Adrenal gland (tissue), 19 donors: ENCODE measurements at places on chromosomes 6 and 20. TPM values are rescaled to one million over a fixed set of nuclear protein-coding genes. Genes with fewer than 3 reads are reported as not detected.

Gene HCRTR2
- not detected for total RNA-seq

Gene SLC12A5
- 12.9 TPM for total RNA-seq

GRCh38 chr20:61451953-61452352 is 199.9 kb downstream of the CDH4 start:
- H3K27ac ChIP-seq = no peak overlapping the region
- peaks cover 7% of the 10 kb centered on the region for H3K27me3 ChIP-seq
- no peak for DNase-seq

DNA sequence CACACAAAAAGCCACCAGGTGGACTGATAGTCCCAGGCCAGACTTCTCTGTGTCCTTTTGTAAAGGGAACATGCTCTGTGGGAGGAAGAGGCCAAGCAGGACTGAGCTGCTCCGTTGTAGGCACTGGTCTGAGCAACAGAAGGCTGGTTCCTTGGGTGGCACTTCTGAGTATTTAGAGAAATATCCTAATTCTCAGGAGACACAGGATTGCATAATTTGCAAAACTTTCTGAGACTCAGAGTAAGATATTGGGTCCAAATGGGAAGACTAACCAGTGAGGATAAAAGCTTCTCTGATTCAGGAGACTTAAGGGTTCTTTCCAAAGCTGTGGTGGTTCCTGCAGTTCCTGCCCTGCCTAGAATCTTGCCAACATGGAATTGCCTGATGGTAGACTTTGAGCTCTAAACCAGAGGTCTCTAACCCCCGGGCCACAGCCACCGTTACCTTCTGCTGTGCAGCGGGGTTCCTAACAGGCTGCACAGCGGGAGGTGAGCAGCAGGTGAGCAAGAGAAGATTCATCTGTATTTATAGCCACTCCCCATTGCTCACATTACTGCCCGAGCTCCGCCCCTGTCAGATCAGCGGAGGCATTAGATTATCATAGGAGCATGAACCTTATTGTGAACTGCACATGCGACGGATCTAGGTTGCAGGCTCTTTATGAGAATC is 107.0 kb downstream of the OLIG3 start:
- H3K36me3 ChIP-seq = no peaks in the 10 kb centered on the region
- no peak overlapping the region for H3K27ac ChIP-seq
- H3K4me3 ChIP-seq = no peak overlapping the region
- H3K27me3 ChIP-seq = no peaks in the 10 kb centered on the region
- DNase-seq = no peak

Gene PRRT1
- 1.4 TPM for total RNA-seq

Gene ZC2HC1B
- total RNA-seq = 1.0 TPM

- no peaks in the 10 kb centered on the region for H3K27me3 ChIP-seq
- DNase-seq = no peak
- H3K4me1 ChIP-seq = no peaks in the 10 kb centered on the region
- no peak overlapping the region for H3K4me3 ChIP-seq
- H3K27ac ChIP-seq = no peak overlapping the region
- H3K36me3 ChIP-seq = no peaks in the 10 kb centered on the region
Measured at GRCh38 chr20:10536531-10536930, 101.4 kb downstream of the SLX4IP start.

GRCh38 chr20:8216375-8217200 is 84.5 kb downstream of the PLCB1 start:
- no peaks in the 10 kb centered on the region for H3K27me3 ChIP-seq
- H3K27ac ChIP-seq = no peak overlapping the region
- no peak overlapping the region for H3K4me3 ChIP-seq
- H3K36me3 ChIP-seq = no peaks in the 10 kb centered on the region
- no peak for DNase-seq
- peaks cover 29% of the 10 kb centered on the region for H3K4me1 ChIP-seq

Gene PSORS1C1
- total RNA-seq = 0.52 TPM

- H3K27ac ChIP-seq = no peak overlapping the region
- no peaks in the 10 kb centered on the region for H3K27me3 ChIP-seq
- H3K4me3 ChIP-seq = no peak overlapping the region
- H3K36me3 ChIP-seq = no peaks in the 10 kb centered on the region
- no peak for DNase-seq
Measured at GRCh38 chr6:135801755-135802465, 49.6 kb upstream of the PDE7B start.

Gene BNIP5
- not detected for total RNA-seq

Gene OOEP
- not detected for total RNA-seq

DNA sequence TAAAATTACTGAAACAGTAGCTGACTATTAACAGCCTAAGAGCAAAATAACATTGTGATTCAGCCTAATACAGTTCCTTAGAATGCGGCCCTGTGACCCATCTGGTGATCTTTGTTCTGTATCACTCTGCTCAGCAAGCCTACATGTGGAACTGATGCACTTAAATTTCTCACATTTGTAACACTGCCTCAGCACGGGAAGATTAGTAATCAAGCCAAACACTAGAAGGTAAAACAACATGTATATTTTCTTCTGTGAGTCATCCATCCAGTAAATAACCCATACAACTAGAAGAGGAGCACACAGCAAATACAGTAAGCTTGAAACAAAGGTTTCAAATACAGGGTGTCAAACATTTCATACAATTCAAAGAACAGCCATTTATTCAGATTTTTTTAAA is 189.7 kb upstream of the NOX3 start:
- H3K27ac ChIP-seq = no peak overlapping the region
- no peak overlapping the region for H3K4me3 ChIP-seq
- DNase-seq = no peak
- H3K27me3 ChIP-seq = no peaks in the 10 kb centered on the region
- no peaks in the 10 kb centered on the region for H3K36me3 ChIP-seq
- H3K4me1 ChIP-seq = no peaks in the 10 kb centered on the region

DNA sequence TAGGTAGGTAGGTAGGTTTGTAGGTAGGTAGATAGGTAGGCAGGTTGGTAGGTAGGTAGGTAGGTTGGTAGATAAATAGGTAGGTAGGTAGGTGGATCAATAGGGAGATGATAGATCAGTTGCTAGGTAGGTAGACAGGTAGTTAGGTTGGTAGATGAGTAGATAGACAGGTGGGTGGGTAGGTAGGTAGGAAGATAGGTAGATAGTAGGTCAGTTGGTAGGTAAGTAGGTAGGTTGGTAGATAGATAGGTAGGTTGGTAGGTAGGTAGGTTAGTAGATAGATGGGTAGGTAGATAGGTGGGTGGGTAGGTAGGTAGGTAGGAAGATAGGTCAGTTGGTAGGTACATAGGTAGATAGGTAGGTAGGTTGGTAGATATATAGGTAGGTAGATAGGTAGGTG is 72.0 kb upstream of the PDE10A start:
- DNase-seq = no peak
- H3K4me3 ChIP-seq = no peak overlapping the region
- H3K4me1 ChIP-seq = no peaks in the 10 kb centered on the region
- H3K36me3 ChIP-seq = no peaks in the 10 kb centered on the region

DNA sequence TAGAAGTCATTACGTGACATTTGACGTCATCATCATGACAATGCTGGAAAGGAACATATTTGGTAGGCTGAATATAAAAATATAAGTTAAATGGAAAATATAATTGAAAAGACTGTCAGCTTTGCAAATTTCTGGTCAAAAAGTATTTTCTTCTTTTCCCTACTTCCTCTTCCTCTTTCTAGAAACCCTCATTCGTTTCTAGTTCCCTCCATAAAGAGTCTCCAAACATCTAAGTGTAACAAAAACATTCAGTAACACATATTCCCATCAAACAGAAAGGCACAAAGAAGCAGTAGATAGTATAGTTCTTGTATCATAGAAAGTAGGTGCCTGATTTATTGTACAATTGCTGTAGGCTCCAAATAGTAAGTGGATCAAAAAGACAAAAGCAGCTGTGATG is 150.8 kb upstream of the FAM83B start:
- H3K36me3 ChIP-seq = no peaks in the 10 kb centered on the region
- H3K4me3 ChIP-seq = no peak overlapping the region

DNA sequence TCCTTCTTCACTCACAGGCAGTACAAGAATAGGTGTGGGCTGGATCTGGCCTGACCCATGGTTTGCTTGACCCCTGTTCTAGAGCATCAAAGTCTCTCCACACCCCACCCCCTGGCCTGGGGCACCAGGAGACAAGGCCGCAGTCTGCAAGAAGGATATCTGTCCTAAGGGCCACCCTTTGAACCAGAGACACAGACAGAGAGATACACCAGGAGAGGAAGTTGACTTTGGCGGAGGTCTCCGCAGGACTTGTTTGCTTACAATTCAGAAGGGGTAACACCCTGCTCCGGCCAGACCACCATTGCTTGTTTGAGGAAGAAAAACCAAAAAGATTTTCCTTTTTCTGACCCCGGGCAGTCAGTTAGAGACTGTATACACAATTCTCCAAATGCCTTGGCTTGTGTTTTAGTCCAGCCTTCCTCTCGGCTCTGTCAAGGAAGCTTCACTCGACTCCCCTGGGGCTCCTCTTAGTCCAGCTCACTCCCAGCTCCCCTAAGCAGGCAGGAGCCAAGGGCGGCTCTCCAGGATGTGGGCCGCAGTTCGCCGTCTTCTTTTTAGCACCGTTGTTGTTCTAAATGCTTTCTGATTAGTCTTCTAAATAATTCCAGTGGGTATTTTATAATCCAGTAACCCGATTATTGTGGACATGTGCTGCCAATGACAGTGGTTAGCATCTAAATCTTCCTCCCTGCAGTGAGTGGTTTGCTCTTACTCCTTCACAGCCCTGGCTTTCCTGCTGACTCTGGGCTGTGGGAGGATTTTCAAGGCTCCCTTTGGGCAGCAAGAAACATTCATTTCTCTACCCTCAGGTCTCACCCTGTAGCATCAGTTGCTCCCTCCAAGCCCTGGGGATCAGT is 58.6 kb upstream of the MRPS10 start:
- no peak overlapping the region for H3K4me3 ChIP-seq
- peaks cover 8% of the 10 kb centered on the region for H3K4me1 ChIP-seq
- H3K27me3 ChIP-seq = no peaks in the 10 kb centered on the region
- DNase-seq = no peak

GRCh38 chr6:67475700-67476099 is 1159.4 kb upstream of the ADGRB3 start:
- H3K4me1 ChIP-seq = no peaks in the 10 kb centered on the region
- H3K36me3 ChIP-seq = no peaks in the 10 kb centered on the region
- no peak for DNase-seq
- no peak overlapping the region for H3K4me3 ChIP-seq
- no peak overlapping the region for H3K27ac ChIP-seq
- no peaks in the 10 kb centered on the region for H3K27me3 ChIP-seq

GRCh38 chr6:148455674-148456558 is 113.3 kb downstream of the SASH1 start:
- no peaks in the 10 kb centered on the region for H3K4me1 ChIP-seq
- no peak for DNase-seq
- no peaks in the 10 kb centered on the region for H3K27me3 ChIP-seq
- no peak overlapping the region for H3K27ac ChIP-seq
- no peak overlapping the region for H3K4me3 ChIP-seq

DNA sequence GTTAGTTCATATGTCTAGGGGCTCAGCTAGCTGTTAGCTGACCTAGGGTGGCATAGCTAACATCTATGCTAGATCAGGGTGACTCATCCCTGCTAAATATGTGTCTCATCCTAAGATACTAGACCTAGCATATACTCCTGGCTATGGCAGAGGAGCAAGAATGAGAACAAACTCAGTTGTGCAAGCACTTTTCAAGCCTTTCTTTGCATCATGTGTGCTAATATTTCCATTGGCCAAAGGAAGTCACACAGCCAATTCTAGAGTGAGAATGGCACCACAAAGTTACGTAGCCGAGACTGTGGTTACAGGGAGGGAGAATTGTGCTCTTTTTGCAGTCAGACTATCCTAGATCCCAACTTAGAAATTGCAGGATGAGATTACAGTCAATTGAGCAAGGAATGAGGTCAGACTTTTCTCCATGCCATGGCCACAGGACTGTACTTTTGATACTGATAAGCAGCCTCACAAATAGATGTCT is 78.7 kb downstream of the PLCB4 start:
- DNase-seq = no peak
- H3K27me3 ChIP-seq = no peaks in the 10 kb centered on the region
- no peak overlapping the region for H3K27ac ChIP-seq

DNA sequence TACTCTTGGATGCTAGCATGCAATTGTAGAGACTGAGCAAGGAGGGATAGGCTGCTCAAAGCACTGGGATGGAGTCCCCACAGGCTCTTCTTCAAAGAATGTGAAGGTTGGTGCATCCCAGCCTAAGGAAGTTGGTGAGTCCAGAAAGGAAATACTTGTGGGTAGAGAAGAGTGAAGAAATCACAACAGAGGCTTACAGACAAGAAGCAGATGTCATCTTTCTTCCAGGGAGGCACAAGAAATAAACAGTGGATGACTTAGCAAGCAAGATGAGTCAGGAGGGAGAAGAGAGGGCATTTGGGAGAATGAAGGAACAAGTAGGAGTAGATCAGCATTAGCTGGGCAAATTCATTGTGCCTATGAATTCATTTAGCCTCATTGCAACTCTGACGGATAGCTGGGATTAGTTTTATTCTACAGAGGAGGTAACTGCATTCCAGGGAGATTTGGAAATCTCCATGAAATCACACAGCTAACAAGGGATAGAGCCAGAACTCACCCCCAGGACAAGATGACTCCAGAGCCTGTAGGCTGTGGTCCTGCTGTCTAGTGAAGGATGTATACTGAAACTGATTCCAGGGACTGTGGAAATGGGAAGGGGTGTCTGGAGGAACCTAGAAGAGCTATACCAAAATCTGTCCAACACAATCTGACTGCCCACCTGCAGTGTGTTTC is 125.8 kb upstream of the SPTLC3 start:
- H3K36me3 ChIP-seq = no peaks in the 10 kb centered on the region
- no peak overlapping the region for H3K4me3 ChIP-seq
- DNase-seq = no peak

- H3K4me3 ChIP-seq = no peak overlapping the region
- no peak for DNase-seq
- peaks cover 22% of the 10 kb centered on the region for H3K4me1 ChIP-seq
- H3K36me3 ChIP-seq = no peaks in the 10 kb centered on the region
- H3K27ac ChIP-seq = peak overlapping the region; percentile 72
Measured at GRCh38 chr6:15257357-15258132, 11.7 kb downstream of the JARID2 start.

DNA sequence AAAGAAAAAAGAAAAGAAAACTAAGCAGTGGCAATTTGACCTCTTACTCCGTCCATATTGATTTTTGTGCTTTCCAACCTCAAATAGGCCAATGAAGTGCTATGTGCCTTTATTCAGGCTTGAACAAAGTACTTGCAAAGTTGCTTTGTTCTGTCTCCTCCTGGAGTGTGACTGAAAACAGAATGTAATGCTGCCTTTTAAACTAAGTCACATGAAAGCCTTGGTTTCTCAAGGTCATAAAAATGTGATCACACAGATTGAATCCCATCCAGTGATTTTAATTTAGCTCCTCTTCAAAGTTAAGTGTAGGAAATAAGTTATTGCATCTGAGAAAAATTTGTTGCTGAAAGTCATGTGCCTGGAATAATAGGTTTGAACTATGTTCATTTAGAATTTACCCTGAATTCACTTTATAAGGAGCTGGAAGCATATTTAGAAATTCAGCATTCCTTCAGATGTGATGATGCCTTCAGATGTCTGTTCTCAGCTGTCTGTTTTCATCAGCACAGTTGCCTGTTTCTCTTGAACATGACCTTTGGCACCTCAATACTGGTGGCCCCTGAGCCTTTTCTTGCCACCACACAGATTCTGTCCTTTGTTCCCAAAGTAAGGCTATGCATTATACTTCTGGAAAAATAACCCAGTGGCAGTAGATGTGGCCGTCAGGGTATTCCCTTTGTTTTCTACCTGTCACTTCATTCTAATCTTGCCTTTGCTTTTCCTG is 48.8 kb downstream of the KIZ start:
- no peak overlapping the region for H3K4me3 ChIP-seq
- H3K4me1 ChIP-seq = peaks cover 9% of the 10 kb centered on the region
- no peaks in the 10 kb centered on the region for H3K36me3 ChIP-seq
- H3K27ac ChIP-seq = peak overlapping the region; percentile 11
- no peak for DNase-seq

Gene TNFRSF6B
- total RNA-seq = 4.4 TPM

- no peaks in the 10 kb centered on the region for H3K4me1 ChIP-seq
- no peak overlapping the region for H3K4me3 ChIP-seq
- H3K27ac ChIP-seq = no peak overlapping the region
Measured at GRCh38 chr20:14477125-14477524, 139.7 kb upstream of the FLRT3 start.
